ENCODE measurements at places on chromosomes 7 and 10.

DNA sequence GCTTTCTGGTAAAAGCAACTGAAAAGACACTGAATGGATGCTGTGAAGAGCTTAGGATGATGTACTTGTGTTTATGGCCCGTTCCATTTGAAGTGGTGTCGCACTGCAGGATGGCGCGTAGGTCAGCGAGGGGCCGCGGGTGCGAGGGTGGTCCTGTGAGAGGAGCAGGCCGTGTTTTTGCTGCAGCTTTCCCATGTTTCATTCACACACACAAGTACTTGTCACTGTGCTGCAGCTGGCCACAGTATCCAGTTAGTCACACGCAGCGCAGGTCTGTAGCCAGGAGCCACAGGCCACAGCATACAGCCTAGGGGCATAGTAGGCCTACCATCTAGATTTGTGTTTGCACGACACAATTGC, 23.2 kb downstream of the WIPI2 start:
- no peak for DNase-seq

DNA sequence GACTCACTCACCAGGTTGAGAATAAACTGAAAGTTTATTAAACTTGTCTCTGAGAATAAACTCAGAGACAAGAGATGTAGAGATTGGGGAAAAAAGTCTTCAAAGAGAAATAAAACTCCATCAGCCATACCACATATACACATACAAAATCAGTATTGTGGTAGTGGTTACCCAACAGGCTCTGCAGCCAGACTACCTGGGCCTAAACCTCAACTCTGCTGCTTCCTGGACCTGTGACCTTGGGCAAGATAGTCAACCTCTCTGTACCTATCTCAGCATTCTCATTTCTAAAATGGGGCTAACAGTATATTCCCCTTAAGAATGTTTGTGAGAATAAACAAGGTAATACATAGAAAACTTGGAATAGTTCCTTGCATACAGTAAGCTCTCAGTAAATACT, 15.3 kb downstream of the TPK1 start:
- no peak for DNase-seq

GRCh38 chr7:38481401-38481800, 149.8 kb downstream of the AMPH start:
- no peak for DNase-seq

GRCh38 chr10:95792211-95792780, 36.3 kb downstream of the ENTPD1 start:
- DNase-seq, result no peak

GRCh38 chr10:76982671-76983070, 654.9 kb downstream of the KCNMA1 start:
- no peak for DNase-seq

DNA sequence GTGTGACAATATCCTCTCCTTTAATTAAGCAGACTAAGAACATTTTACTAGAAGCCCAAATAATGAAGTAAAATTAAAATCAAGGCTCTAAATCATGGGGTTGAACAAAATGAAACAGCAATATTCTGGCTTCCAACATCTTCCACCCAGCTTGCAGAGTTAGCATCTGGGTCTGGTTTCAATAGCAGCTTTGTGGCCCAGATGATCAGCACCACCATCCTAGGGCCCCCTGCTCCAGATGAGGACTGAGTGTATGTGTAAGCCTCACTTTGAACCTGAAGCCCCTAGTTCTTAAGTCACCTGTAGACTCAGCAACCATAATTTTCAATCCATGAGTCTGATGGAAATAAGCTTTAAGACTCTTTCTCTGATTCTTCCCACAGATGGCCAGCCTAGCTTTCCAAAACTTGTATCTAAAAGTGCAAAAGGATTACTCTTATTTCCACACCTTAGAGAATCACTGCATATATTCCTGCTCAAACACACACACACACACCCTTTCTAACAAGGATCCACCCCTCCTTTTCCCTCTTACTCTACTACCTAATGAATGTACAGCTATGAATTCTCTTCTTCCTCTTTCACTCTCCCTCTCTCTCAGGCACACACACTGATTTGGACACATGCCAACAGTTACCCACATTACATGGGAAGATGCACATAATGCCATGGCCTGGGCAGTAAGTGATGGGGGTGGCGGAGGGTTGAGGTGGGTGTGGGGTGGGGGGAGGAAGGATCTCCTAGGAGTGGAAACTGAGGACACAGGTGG, 3.5 kb downstream of the DENND11 start:
- no peak for DNase-seq

DNA sequence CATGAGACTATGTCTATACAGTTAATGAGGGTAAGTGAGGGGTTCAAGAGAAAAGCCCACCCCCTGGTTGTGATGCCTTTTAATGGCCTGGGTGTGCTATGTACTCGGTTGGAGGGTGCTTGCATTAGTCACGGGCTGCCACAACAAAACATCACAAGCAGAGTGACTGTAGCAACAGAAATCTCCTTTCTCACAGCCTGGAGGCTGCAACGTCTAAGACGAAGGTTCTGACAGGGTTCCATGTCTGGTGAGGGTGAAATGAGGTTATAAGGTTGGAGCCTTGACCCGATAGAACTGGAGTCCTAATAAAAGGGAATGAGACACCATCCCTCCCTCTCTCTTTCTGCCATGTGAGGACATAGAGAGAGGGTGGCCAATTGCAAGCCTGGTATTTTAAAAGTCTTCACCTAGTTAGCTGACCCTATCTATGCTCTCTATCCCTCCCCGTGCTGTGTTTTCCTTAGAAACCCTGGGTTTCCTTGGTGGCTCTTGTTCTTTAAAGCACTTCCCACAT, 126.0 kb upstream of the GDF10 start:
- no peak for DNase-seq

DNA sequence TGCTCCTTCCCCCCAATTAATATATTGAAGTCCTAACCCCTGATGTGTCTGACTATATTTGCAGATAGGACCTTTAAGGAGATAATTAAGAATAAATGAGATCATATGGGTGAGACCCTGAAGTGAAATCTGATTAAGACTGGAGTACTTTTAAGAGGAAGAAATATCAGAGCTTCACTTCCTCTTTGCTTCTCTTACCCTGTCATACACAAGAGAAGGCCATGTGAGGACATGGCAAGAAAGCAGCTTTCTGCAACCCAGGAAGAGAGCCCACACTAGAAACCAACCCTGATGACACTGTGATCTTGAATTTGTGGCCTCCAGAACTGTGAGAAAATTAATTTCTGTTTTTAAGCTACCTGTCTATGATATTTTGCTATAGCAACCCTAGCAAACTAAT, 44.2 kb downstream of the JMJD1C start:
- no peak for DNase-seq

DNA sequence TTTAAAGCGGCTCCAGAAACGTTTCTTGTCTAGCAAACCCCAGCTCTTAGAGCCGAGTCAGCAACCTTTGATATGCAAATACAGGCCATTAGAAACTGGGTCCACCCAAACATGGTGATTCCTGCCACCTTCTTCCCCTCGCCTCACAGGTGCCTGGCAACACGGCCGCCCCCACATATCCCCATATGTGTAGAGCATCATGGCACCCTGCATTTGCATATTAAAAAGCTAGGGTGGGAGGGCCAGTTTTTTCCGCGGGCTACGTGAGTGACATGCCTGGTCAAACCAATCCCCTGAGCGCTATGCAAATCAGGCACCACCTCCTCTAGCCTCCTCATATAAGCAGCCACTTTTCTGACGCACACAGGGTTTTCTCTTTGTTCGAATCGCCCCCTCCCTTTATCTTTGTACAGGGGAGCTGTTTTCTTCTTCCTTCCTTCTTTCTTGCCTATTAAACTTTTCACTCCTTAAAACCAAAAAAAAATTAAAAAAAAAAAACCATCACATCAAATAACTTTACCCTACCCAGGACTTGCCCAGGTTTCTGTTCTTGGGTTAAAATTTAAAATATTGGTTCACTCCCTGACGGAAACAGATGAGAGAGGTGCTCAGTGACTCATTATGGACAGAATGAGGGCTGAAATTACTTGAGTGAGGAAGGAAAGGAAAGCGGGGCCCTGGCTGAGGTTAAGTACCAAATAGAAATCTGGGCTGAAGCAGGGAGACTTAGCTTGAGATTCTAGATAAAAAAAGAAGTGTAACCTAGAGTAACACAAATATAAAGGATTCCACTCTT, 59.8 kb downstream of the COA1 start:
- DNase-seq, result no peak

- DNase-seq, result no peak
Observed at GRCh38 chr7:50615519-50616080, 50.4 kb upstream of the DDC start.

DNA sequence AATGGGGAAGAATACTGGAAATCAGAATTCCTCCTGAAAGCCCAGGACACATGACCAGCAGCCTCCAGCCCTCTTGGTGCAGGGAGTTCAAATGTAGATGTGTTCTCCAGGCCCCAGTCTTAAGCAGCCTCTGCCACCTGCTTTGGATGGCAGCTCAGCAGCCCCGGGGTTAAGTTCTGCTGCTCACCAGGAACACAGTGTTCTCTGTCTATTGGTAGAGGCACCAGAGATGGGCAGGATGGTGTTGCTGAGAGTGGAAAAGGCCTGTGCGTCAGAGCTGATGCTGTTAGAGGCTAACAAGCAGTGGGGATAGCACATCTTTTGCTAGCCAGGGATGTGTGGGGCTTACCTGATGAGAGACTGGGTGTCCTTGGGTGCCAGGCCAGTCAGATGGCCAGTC, 56.8 kb downstream of the PAX2 start:
- no peak for DNase-seq

- DNase-seq, result no peak
Observed at GRCh38 chr10:59611048-59611447, 98.6 kb downstream of the SLC16A9 start.

GRCh38 chr10:99927721-99928280, 81.9 kb downstream of the DNMBP start:
- no peak for DNase-seq

Measured in NCI-H524 (cell line).